ENCODE measurements at places on chromosomes 16 and 17. TPM values are rescaled to one million over a fixed set of nuclear protein-coding genes. Genes with fewer than 3 reads are reported as not detected.

Gene KRT33A
- not detected for total RNA-seq

Gene TAT
- total RNA-seq, result not detected

Gene ERN1
- total RNA-seq, result 5.0 TPM

Gene TP53TG3B
- total RNA-seq, result not detected

Gene KRTAP3-1
- total RNA-seq, result not detected

Gene VTN
- total RNA-seq, result 0.13 TPM

Gene FTSJ3
- total RNA-seq, result 77.5 TPM

Gene CD19
- total RNA-seq, result 0.50 TPM

Gene CHP2
- total RNA-seq, result 1.1 TPM

Gene PHOSPHO1
- total RNA-seq, result 0.31 TPM

Gene APOBR
- total RNA-seq, result not detected

- peak; percentile 84 for DNase-seq
Measured at GRCh38 chr17:81867170-81867990, 3.8 kb downstream of the ARHGDIA start.

- no peak for DNase-seq
Measured at GRCh38 chr17:80463784-80464400, 12.5 kb downstream of the NPTX1 start.

DNA sequence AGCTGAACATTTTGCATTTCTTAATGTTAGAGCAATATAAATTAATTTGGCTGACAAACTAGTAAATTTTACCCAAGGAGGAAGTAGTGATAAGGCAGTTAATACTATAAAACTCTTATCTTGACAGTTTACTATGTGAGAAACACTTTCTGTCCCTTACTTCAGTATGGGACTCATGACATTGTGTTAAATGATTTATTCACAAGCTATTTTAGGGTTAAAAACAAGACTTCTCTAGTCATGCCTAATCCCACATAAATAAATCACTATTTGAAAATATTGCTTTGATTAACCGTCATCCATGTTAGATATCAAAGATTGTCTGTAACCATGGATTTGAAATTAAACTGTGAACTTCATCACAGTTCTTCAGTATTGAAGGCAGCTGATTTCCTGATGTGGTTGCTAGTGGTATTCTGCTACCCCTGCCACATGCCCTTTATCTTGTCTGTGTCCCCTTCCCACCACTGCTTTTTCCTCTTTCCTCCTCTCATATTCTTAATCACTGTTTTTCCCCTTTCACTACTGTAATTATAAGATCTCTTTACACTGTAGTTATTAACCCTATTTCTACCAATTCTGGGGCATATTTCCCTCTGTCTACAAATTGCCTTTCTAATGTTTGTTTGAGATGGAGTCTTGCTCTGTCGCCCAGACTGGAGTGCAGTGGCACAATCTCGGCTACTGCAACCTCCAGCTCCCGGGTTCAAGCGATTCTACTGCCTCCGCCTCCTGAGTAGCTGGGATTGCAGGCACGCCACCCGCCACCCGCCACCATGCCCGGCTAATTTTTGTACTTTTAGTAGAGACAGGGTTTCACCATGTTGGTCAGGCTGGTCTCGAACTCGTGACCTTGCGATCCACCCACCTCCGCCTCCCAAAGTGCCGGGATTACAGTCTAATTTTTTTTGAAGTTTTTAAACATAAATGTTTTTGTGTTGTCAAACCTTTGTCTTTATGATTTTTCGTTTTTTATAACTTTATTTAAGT is 95.6 kb downstream of the STXBP4 start:
- no peak for DNase-seq

DNA sequence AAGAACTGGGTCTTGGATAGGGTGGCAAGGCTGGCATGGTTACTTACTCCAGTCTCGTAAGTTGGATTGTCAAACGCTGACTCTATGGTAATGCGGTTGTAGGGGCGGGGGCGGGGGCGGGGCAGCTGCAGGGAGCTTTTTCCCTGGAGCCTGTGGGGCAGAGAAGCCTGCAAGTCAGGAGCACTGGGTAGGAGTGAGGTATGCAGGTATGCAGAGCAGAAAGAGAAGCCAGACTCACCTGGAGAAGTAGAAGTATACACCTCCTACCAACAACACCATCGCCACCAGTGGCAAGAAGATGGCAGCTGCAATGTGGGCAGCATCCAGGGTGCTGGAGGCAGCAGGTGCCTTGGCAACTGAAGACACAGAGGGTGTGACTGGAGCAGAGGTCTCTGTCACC is 4.8 kb upstream of the PHF12 start:
- peak; percentile 82 for DNase-seq

- no peak for DNase-seq
Measured at GRCh38 chr16:49961089-49961488, 63.9 kb upstream of the CNEP1R1 start.

GRCh38 chr16:16009401-16009800 is 60.0 kb downstream of the ABCC1 start:
- no peak for DNase-seq

DNA sequence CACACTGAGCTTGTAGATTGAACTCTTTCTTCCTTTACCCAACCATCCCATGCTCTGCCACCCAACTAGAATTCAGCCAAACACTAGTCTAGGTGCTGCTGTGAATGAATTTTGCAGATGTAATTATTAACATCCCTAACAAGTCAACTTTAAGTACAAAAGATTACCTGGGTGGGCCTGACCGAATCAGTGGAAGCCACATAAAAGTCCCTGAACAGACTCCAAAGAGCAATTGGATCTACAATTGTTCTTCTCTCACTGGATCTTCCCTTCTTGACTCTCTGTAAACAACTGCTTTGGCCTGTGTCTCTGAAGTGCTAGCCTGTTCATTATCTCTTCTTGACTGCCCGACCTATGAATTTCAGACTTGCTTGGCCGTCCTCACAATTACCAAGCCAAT is 67.9 kb downstream of the PMP22 start:
- no peak for DNase-seq

DNA sequence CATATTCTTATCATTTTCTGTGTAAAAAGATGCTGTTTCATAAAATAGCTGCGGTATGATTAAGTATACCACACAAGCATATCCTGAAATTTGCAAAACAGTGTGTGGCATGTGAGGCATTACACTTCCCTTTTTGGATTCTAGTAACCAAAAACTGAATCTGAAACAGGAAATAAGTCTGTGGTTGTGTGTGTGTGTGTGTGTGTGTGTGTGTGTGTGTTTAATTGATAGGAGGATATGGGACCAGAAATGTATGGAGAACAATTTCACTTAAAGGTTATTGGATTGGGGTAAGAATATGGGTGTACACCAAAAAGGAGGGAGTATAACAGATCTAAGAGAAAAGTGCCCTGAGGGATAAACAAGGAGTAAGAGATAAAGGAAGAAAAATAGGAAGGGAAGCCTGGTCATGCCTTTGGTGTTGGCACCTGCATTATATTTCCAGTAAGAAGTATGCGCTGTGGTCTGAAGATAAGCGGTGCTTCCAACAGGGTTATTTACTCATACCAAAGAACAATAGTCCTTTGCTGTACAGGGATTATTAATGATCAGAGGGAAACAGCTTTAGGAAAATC is 4.0 kb downstream of the LYRM1 start:
- no peak for DNase-seq

- no peak for DNase-seq
Measured at GRCh38 chr16:20042848-20043247, 30.8 kb downstream of the GPR139 start.

GRCh38 chr16:69890892-69891282 is 60.2 kb upstream of the CLEC18A start:
- DNase-seq, result no peak

- no peak for DNase-seq
Measured at GRCh38 chr16:3475604-3476375, 19.5 kb downstream of the C16orf90 start.

DNA sequence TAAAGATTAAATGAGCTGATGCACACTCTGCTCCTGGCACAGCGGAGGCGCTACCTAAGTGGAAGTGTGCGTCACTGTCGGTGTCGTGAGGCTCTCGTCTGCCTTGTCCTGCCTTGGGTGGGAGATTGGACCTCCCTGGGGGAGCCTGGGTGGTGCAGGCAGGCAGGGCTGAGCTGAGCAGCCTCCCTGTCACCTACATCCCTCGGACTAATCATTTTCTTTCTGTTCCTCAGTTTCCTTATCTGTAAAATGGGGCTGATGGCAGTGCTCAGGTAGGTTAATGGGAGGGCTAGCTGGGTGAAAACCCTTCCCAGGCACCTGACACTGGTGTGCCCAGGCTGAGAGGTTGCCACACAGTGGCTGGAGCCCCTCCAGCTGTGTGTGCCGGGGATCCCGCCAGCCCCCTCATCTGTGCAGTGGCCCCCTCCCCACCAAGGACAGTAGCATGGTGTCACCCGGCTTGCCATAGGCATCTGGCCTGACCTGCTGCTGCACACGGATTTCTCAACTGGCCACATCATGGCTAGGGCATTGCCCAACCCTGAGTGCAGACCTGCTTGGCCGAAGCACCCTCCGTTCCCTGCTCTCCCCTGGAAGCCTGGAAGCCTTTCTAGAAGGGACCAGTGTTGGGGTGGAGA is 4.3 kb downstream of the ADCY7 start:
- DNase-seq, result no peak

DNA sequence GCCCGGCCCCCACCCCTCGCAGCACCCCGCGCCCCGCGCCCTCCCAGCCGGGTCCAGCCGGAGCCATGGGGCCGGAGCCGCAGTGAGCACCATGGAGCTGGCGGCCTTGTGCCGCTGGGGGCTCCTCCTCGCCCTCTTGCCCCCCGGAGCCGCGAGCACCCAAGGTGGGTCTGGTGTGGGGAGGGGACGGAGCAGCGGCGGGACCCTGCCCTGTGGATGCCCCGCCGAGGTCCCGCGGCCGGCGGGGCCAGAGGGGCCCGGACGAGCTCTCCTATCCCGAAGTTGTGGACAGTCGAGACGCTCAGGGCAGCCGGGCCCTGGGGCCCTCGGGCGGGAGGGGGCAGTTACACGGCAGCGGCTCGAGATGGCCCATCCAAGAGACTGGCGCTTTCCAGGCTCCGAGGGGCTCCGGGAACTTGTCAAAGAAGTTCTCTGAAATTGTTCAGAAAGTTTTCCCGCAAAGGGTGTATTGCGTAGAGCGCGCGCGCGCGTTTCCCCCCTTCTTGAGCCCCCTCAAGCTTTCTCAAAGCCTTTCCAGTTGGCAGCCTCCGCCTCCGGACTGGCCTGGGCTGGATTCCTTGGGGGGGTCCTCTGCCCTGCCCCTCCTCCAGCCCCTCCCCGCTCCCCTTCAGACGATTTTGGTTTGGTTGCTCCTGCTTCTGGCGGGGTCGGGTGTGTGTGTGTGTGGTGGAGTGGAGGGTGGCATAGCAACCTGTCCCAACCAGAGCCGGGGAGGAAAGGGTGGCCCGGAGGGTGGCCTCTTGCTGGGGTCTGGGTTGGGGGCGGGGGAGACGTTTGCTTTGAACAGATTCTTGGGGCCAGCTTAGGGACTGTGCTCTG is 504 bp downstream of the ERBB2 start:
- no peak for DNase-seq

GRCh38 chr17:72561680-72562079 is 440.9 kb downstream of the SOX9 start:
- DNase-seq, result no peak

DNA sequence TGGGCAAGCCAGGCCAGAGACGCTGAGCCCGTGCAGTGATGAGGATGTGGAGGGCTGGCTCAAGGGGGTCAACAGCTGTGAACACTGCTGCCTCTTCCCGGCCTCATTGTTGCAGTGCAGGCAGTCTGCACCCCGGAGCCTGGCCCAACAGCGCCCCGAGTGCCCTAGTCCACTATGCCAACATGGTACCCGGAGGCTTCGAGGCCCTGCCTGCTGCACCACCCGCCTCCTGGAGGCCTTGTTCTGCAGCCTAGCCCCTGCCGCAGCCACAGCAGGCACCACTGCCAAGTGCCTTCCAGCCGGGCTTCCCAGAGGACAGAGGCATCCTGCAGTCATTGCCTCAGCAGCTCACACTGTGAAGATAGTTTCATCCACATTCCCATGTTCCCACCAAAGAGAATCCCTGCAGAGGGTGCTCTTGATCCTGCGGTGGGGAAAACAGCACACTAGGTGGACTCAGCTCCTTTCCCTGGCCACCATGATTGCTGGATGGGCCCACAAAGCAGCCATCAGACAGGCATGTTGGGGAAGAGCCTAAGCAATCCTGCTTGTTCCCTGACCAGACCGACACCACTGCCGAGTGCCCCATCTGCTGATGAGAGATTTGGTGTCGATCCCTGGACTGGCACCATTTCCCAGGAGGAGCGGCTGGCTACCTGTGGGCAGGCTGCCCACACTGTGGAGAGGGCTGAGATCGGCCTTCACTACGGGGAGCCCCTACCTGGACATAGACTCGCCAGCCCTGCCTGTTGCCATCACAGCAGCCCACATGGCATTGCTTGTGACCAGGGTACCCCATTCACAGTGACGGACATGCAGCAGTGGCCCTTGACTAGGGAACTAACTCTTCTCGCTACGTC is 44.9 kb downstream of the USP22 start:
- peak; percentile 71 for DNase-seq

GRCh38 chr17:49343273-49343672 is 18.8 kb downstream of the ZNF652 start:
- DNase-seq, result no peak

DNA sequence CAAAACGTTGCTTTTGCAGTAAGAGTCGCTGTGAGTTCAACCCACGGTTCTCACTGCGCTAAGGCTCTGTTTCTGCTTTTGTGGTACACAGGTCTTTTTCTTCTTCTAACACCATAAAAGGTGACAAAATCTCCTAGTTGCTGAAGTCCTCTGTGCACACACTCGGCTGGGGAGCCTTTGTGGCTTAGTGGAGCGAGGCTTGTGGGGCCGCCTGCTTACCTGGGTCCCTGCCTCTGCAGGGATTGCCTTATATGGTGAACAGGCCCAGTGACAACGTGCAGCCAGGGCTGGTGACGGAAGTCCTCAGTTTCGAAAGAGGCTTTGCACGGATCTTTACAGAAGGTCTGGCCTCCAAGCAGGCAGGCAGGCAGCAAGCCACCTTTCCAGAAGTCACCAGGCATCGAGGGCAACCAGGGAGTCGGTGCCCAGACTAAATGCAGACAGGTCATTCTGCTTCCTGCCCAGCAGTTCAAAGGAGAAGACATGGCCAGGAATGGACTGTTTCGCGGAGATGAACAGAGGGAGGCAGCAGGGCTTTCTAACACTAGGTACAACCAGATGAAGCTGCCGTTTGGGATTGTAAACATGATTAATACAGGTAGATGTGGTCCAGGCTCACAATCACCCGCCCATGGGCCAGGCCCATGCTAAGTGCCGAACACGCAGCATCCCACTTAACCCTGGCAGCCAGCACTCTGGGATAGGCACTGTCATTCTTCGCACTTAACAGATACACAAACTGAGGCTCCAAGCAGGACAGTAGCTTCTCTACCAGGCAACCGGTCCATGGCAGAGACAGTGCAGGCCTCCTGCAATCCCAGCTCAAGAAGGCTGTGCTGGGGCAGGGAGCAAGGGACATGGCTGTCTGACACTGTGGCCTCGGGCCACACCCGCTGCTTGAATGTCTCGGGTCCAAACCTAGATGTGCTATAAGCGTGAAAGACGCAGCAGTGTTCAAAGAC is 10.7 kb upstream of the MEAK7 start:
- DNase-seq, result no peak

DNA sequence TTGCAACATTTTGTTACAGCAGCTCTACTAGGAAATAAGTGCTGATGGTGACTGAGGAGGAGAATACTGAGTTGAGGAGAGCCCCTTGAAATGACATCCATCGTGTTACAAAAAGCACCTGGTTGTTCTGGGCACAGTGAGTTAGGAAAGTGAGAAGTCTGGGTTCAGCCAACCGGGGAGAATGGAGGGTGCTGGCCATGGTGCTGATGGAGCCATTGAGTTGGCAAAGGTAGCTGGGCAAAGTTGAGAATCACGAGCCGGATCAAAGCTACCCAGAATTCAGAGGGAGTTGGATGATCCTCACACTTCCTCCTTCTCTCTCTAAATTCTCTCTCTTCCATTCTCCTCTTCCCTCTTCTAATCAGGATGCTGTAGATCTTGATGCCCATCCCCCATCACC is 35.0 kb upstream of the ASIC2 start:
- peak; percentile 61 for DNase-seq

All from H9 (cell line).